Activated naive CD4-positive, alpha-beta T cell treated with anti-CD3 and anti-CD28 coated beads for 36 hours (primary cell): ENCODE measurements at places on chromosomes 7 and 10. TPM values are rescaled to one million over a fixed set of nuclear protein-coding genes. Genes with fewer than 3 reads are reported as not detected.

- H3K27ac ChIP-seq: no peak overlapping the region
- no peak overlapping the region for H3K4me3 ChIP-seq
- H3K4me1 ChIP-seq: no peaks in the 10 kb centered on the region
- DNase-seq: no peak
- no peaks in the 10 kb centered on the region for H3K27me3 ChIP-seq
Measured at GRCh38 chr10:64368298-64368697, 847.1 kb downstream of the REEP3 start.

- no peak overlapping the region for H3K27ac ChIP-seq
- H3K27me3 ChIP-seq: peaks cover 38% of the 10 kb centered on the region
- H3K36me3 ChIP-seq: no peaks in the 10 kb centered on the region
- no peak overlapping the region for H3K4me3 ChIP-seq
Measured at GRCh38 chr7:21256310-21256877, 171.5 kb upstream of the SP4 start.

MYOZ1 gene
- not detected for total RNA-seq

- H3K27ac ChIP-seq: no peak overlapping the region
- no peak overlapping the region for H3K4me3 ChIP-seq
- peaks cover 44% of the 10 kb centered on the region for H3K36me3 ChIP-seq
- H3K27me3 ChIP-seq: no peaks in the 10 kb centered on the region
Measured at GRCh38 chr7:99461221-99461620, 4.7 kb downstream of the ATP5MF start.

DNA sequence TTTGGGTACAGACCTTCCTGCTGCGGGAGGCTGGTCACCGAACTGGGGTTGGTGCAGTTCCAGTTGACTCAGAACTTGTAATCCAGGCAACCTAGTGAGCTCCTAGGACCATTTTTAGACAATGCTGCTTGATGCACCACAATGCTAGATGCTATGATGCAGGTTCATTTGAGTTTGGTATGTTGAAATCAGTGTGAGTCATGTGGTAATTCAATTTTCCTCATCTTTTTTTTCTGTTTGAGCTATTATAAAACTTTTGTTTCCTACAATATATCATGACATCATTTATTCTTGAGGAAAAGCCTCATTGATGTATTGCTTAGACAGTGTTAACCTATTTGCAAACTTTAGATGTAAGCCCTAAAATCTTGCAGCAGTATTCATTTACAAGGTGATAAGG, 40.9 kb upstream of the MTPN start:
- no peak overlapping the region for H3K27ac ChIP-seq
- peaks cover 21% of the 10 kb centered on the region for H3K4me1 ChIP-seq
- H3K27me3 ChIP-seq: peaks cover 17% of the 10 kb centered on the region
- no peak for DNase-seq

DNA sequence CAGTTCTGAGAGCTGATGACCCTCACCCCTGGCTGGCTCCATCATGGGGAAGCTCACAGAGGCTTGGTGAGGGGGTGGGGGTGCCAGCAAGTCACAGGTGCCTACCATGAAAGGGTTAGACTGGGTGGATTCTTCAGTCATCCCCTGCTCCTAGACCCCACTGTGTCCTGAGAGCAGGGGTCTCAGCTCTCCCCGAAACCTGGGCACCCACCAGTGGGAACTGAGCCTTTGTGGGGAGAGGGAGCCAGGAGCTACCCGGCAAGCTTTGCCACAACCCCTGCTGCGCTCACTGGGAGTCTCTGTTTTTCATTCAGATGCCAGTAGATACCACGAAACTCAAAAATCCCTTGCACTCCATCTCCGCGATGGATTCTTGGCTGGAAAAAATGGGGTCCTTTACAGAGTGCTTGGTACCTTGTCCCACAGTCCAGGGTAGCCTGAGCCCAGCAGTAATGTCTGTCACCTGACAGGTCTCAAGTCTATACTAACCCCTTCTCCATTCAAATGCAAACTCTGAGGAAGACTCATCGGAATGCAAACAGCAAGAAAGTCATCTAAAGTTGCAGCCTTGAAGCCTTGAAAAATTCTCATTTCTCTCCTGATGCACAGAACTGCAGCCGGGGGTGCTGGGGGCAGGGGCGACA, 48.9 kb upstream of the ENO4 start:
- no peaks in the 10 kb centered on the region for H3K36me3 ChIP-seq
- no peak overlapping the region for H3K4me3 ChIP-seq
- H3K27ac ChIP-seq: no peak overlapping the region
- H3K4me1 ChIP-seq: peaks cover 2% of the 10 kb centered on the region
- H3K27me3 ChIP-seq: peaks cover 22% of the 10 kb centered on the region
- DNase-seq: no peak

TCF7L2 gene
- 2.1 TPM for total RNA-seq

GRCh38 chr10:557792-558328, 131.6 kb downstream of the DIP2C start:
- peaks cover 18% of the 10 kb centered on the region for H3K4me1 ChIP-seq
- H3K4me3 ChIP-seq: no peak overlapping the region
- DNase-seq: peak; percentile 79
- H3K27ac ChIP-seq: no peak overlapping the region
- H3K27me3 ChIP-seq: no peaks in the 10 kb centered on the region

ABHD11 gene
- 11.3 TPM for total RNA-seq

DNA sequence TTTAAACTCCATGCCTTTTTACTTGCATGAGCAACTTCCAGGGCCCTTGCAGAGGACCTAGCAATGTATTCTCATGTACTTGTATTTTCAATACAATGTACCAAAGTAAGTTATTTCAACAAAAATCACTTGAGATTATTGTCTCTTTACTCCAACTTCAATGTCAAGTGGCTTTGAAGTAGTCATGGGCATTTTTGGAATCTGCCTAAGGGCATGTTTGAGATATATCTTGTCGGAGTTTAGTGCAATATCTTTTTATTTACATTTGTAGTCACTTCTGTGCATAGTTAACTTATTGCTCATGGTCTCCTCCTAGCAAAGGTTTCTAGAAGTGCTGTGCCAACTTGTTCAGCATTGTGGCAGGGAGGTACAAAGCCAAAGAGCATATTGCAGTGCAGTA, 508.7 kb upstream of the SEMA3D start:
- H3K4me1 ChIP-seq: no peaks in the 10 kb centered on the region
- H3K36me3 ChIP-seq: no peaks in the 10 kb centered on the region
- H3K4me3 ChIP-seq: no peak overlapping the region
- no peak overlapping the region for H3K27ac ChIP-seq
- H3K27me3 ChIP-seq: no peaks in the 10 kb centered on the region

MMD2 gene
- total RNA-seq: not detected

GRCh38 chr7:149081914-149082313, 8.6 kb downstream of the ZNF786 start:
- peaks cover 17% of the 10 kb centered on the region for H3K36me3 ChIP-seq
- no peak overlapping the region for H3K27ac ChIP-seq
- peaks cover 3% of the 10 kb centered on the region for H3K4me1 ChIP-seq
- DNase-seq: no peak
- H3K4me3 ChIP-seq: no peak overlapping the region

SPDYE2B gene
- not detected for total RNA-seq

DNA sequence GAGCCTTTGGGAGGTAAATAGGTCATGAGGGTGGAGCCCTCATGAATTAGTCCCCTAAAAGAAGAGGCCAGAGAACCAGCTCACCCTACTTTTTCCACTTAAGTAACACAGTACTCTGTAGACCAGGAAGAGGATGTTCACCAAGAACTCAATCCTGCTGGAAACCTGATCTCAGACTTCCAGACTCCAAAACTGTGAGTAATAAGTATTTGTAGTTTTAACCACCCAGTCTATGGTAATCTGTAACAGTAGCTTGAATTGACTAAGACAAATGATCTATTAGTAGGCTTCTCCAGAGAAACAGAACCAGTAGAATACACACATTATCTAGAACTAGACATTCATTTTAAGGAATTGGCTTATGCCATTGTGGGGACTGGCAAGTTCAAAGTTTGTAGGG, 51.5 kb downstream of the ANKMY2 start:
- H3K27me3 ChIP-seq: no peaks in the 10 kb centered on the region
- H3K27ac ChIP-seq: no peak overlapping the region
- H3K36me3 ChIP-seq: peaks cover 2% of the 10 kb centered on the region
- DNase-seq: no peak
- H3K4me3 ChIP-seq: no peak overlapping the region

GRCh38 chr7:134414109-134414508, 44.8 kb downstream of the AKR1B1 start:
- no peak overlapping the region for H3K27ac ChIP-seq
- no peak for DNase-seq
- H3K4me3 ChIP-seq: no peak overlapping the region

FOXI2 gene
- total RNA-seq: not detected

- H3K36me3 ChIP-seq: no peaks in the 10 kb centered on the region
- peaks cover 42% of the 10 kb centered on the region for H3K4me1 ChIP-seq
- peak; percentile 98 for DNase-seq
- peak within 1 kb of the TSS; percentile 100 for H3K27ac ChIP-seq
- H3K27me3 ChIP-seq: no peaks in the 10 kb centered on the region
- H3K4me3 ChIP-seq: peak within 1 kb of the TSS; percentile 96
Measured at GRCh38 chr7:107743567-107744344, at the start of gene CBLL1. Gene CBLL1 (plus strand): TSS chr7:107744142. CDS start chr7:107744164, 22 bp downstream.

- no peak for DNase-seq
- no peak overlapping the region for H3K27ac ChIP-seq
- H3K36me3 ChIP-seq: no peaks in the 10 kb centered on the region
Measured at GRCh38 chr10:86103391-86104101, 263.0 kb downstream of the GRID1 start.

GPR26 gene
- not detected for total RNA-seq

GRCh38 chr10:5963071-5963470, 14.3 kb downstream of the IL15RA start:
- H3K4me3 ChIP-seq: no peak overlapping the region
- no peaks in the 10 kb centered on the region for H3K27me3 ChIP-seq
- H3K27ac ChIP-seq: no peak overlapping the region
- peaks cover 26% of the 10 kb centered on the region for H3K36me3 ChIP-seq

- no peak for DNase-seq
- peak overlapping the region; percentile 84 for H3K4me3 ChIP-seq
- H3K27me3 ChIP-seq: no peaks in the 10 kb centered on the region
- peak overlapping the region; percentile 92 for H3K27ac ChIP-seq
- peaks cover 75% of the 10 kb centered on the region for H3K4me1 ChIP-seq
- H3K36me3 ChIP-seq: peaks cover 21% of the 10 kb centered on the region
Measured at GRCh38 chr7:48088559-48089045, 463 bp upstream of the UPP1 start.

CHCHD2 gene
- 793 TPM for total RNA-seq

MYOF gene
- total RNA-seq: 10.5 TPM

ENKUR gene
- total RNA-seq: not detected

DNA sequence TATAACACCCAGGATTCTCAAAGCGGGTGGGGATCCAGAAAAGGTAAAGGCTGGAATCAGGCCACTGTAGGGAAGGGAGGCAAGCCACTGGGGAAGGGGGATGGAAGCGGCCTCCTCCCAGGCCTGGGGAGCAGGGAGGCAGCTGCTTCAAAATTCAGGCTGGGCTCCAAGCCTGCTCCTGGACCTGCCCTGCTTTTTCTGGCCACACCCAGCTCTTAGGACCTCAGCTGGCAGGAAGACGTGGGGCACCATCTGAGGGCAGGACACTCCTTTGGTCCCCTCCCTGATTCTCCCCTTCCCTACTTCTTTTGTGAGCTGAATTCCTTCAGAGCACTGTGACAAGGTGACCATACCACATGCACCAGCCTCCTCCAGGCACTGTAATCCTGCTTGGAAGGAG, 4.6 kb upstream of the LBX1 start:
- peaks cover 73% of the 10 kb centered on the region for H3K27me3 ChIP-seq
- H3K4me1 ChIP-seq: peaks cover 21% of the 10 kb centered on the region
- no peaks in the 10 kb centered on the region for H3K36me3 ChIP-seq
- DNase-seq: no peak
- H3K4me3 ChIP-seq: no peak overlapping the region
- no peak overlapping the region for H3K27ac ChIP-seq

- peaks cover 9% of the 10 kb centered on the region for H3K36me3 ChIP-seq
- no peak overlapping the region for H3K4me3 ChIP-seq
- peaks cover 72% of the 10 kb centered on the region for H3K4me1 ChIP-seq
- DNase-seq: no peak
Measured at GRCh38 chr10:114479307-114479706, 75.0 kb upstream of the AFAP1L2 start.

DNA sequence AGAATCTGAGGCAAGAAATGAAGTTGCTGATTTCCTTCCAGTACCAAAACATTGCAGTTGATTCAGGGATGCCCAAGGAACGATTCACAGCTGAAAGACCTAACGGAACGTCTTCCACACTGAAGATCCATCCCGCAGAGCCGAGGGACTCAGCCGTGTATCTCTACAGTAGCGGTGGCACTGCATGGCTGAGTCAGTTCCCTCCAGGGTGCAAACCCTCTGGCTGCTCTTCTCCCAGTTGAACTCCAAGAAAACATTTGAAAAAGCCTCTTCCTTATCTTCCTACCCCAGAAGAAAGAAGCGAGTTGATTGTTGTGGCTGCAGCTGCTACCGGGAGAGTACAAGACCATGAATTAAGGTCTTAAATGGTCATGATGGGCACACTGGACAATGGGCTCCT, 147.1 kb upstream of the PRSS1 start:
- no peaks in the 10 kb centered on the region for H3K27me3 ChIP-seq
- H3K36me3 ChIP-seq: no peaks in the 10 kb centered on the region

- no peaks in the 10 kb centered on the region for H3K27me3 ChIP-seq
- no peak overlapping the region for H3K4me3 ChIP-seq
- DNase-seq: no peak
- H3K27ac ChIP-seq: no peak overlapping the region
Measured at GRCh38 chr7:39691821-39692220, 68.4 kb downstream of the RALA start.

- H3K4me3 ChIP-seq: peak overlapping the region; percentile 74
- H3K27me3 ChIP-seq: no peaks in the 10 kb centered on the region
- peak overlapping the region; percentile 54 for H3K27ac ChIP-seq
- peaks cover 7% of the 10 kb centered on the region for H3K36me3 ChIP-seq
Measured at GRCh38 chr7:131105294-131105798, 222.3 kb upstream of the MKLN1 start.

STEAP1B gene
- total RNA-seq: not detected

DNA sequence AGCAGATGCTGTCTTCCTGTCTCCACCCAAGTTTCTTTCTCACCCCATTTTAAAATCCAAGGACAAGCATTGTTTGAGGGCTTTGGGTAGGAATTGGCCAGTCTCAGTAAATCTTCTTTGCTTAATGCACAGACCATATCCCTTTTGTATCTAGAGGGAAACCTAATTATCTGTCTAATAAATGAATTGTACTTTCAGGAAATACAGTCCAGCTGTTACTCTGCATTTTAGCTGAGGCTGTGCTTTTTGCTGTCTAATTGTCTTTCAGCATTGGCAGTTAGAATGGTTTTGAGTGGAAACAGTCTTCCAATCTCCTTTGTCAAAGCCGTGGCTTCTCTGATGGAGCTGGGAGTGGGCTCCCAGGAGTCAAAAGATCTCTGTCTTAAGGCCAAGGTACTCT, 388.2 kb downstream of the SORCS3 start:
- no peaks in the 10 kb centered on the region for H3K4me1 ChIP-seq
- no peaks in the 10 kb centered on the region for H3K27me3 ChIP-seq
- H3K4me3 ChIP-seq: no peak overlapping the region

GRCh38 chr7:36597090-36597773, 127.1 kb downstream of the AOAH start:
- H3K27ac ChIP-seq: no peak overlapping the region
- H3K36me3 ChIP-seq: no peaks in the 10 kb centered on the region
- no peak for DNase-seq
- no peaks in the 10 kb centered on the region for H3K27me3 ChIP-seq
- peaks cover 44% of the 10 kb centered on the region for H3K4me1 ChIP-seq
- no peak overlapping the region for H3K4me3 ChIP-seq

GRCh38 chr10:19932806-19933371, 116.7 kb downstream of the PLXDC2 start:
- H3K4me1 ChIP-seq: no peaks in the 10 kb centered on the region
- H3K36me3 ChIP-seq: no peaks in the 10 kb centered on the region
- no peaks in the 10 kb centered on the region for H3K27me3 ChIP-seq
- no peak overlapping the region for H3K4me3 ChIP-seq
- DNase-seq: no peak

HGF gene
- not detected for total RNA-seq

GRCh38 chr7:3683546-3684539, 382.8 kb downstream of the SDK1 start:
- DNase-seq: no peak
- no peaks in the 10 kb centered on the region for H3K36me3 ChIP-seq
- H3K4me3 ChIP-seq: no peak overlapping the region
